Suppressor macrophage treated with lipopolysaccharide for 4 hours (primary cell): ENCODE measurements at places on chromosomes 6 and 20.

DNA sequence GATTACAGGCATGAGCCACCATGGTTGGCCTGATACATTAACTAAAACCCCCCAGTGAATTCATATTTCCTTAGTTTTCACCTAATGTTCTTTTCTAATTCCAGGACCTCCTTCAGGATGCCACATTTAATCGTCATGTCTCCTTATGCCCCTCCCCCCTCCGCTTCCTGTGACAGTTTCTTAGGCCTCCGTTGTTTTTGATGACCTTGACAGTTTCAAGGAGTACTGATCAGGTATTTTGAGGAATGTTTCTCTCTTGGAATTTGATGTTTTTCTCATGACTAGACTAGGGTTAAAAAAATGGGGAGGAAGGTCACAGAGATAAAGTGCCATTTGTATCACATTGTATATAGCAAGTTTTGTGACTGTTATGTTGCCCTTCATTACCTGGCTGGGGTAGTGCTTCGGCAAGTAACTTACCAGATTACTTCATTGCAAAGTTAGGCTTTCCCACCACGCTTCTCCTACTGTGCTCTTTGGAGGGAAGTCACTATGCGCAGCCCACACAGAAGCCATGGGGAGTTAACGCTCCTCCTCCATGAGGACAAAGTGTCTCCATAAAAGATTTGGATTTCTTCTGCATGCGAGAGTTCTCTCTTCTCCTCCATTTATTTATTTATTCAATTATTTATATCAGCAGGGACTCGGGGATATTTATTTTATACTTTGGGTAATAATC lies 99.5 kb downstream of the NCR2 start:
- DNase-seq: no peak

GRCh38 chr6:41560431-41561192 lies 14.4 kb downstream of the FOXP4 start:
- peak; percentile 29 for DNase-seq

GRCh38 chr6:109488001-109488400 lies 5.0 kb upstream of the ZBTB24 start:
- no peak for DNase-seq

- no peak for DNase-seq
These were observed 234.2 kb downstream of the HACE1 start for GRCh38 chr6:104625536-104625935.

GRCh38 chr6:1678201-1678600 lies 68.5 kb downstream of the FOXC1 start:
- DNase-seq: no peak

GRCh38 chr6:37822851-37823682 lies 3.5 kb downstream of the ZFAND3 start:
- DNase-seq: no peak

DNA sequence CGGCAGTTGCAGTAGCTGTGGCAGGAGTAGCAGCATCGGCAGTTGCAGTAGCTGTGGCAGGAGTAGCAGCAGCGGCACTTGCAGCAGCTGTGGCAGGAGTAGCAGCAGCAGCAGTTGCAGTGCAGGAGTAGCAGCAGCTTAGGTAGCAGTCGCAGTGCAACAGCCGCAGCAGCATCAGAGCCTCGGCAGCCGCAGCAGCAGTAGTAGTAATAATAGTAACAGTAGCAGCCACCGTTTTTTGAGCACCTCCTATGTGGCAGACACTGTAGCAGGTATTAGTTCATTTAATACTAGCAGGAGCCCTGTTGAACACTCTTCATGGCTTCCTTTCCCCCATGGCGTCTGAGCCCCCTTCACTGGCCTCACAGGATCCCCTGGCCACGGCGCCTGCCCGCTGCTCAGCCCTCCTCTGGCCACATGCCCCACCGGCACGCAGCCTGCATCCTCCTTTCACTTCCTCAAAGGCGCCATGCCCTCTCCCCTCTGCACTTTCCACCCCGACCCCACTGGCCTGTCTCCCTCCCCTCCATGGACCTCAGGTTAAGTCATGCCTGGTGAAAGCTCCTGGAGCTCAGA lies 19.1 kb upstream of the IRF4 start:
- peak; percentile 18 for DNase-seq

DNA sequence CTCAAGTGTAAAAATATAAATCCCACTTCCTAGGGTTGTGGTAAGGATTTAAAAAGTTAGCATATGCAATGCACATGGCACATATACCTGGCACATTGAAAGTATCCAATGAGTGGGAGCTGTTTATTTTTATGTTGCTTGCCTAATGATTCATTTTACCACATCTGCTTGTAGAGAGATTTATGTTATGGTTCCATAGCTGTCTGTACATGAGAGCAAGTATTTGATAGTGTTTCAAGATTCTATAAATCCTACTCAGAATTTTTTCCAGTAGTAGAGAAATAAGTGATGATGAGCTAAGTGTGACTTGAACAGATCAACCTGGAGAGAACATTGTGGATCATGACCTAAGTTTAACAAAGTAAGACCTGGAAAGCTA lies 125.3 kb upstream of the SPTLC3 start:
- no peak for DNase-seq

GRCh38 chr20:34522969-34523871 lies 7.0 kb downstream of the DYNLRB1 start:
- DNase-seq: peak; percentile 21

DNA sequence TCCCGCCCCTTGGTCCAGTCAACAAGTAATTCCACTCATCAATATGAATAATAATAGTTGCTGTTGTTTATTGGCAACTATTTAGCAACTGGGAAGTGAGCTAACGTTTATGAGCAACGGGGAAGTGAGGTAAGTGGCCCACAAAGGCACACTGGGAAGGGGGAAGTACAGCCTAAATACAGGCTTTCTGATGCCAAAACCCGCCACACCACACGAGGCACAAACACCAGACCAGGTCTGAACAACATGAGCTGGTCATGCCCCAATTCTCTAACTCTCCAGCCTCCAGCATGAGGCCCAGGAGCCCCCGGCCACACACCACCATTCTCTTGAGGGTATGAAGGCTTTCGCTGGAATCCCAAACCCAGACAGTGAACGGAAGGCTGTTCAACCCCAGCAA lies 50.8 kb downstream of the PREX1 start:
- DNase-seq: peak; percentile 91

DNA sequence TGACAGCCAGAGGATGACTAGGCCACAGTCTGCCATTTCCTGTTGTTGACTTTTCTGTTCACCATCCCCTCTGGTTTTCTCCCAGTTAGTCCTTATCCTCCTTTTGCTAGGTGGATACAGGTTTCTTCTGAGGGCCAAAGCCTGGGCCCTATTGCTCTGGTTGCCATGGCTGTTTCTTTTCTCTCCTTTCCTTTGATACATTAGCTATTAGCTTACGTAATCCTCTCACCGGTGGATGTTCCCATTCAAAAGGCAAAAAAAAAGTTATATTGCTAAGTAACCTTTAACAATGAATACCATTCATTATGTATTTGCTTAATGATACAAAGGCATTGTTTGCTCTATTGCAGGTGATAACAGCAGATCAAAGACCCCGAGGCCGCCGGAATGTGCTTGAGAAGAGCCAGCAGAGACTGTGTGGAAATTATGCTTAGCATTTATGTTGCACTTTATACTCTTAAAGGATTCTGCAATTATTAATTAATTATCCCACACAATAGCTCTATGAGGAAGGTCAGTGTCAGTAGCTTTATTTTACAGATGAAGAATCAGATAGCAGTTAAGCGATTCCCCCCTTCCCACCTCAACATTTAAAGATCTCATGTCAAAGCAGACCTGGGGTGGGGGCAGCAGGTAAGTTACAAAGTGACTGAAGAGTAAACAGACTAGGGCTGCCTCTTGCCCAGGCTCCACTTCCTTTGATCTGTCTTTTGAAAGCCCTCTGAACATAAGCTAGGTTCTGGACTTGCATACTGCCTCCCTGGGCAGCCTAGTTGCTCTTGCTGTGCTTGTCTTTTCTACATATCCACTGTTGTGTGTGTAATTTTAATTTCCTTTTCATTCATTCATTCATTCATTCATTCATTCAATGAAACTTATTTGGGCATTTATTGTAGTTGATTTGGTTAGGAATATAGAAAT lies 14.5 kb upstream of the TFB1M start:
- DNase-seq: no peak

DNA sequence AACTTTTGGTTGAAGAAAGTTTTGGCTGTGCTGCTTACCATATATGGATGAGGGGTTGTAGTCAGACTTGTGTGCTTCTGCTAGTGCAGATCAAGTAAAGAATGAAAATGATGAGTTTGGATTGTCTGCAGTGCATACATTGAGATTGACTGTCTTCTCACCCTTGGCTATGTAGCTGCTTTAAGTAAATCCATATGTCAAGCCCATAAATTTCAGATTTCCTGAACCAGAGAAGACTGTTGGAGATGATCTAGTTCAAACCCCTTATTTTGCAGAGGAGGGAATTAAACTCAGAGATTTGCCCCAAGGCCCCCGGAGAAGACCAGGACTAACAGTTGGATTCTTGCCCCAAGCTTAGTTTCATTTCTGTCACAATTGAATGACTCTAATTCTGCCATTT lies 67.2 kb downstream of the PKIB start:
- DNase-seq: no peak

GRCh38 chr20:56504373-56505005 lies 20.1 kb upstream of the FAM209A start:
- peak; percentile 15 for DNase-seq

DNA sequence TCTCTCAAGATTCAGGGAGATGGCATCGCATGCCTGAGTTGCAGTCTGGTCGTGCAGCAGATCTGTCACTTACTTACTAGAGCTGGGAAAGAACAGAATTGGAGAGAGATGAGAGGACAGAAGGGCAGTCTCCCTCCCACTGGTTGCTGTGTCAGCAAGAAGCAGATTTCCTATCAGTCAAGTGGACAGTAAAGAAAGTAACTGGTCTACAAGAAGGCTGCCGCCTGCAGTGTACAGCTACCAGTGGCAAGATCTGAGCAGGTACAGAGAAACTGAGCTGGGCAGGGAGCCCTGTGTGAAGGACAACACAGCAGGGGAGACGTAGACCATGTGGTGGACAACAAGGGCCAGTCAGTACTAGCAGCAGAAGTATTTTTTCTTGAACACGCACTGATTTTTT lies 49.5 kb upstream of the PCSK2 start:
- DNase-seq: no peak

GRCh38 chr6:21754891-21755290 lies 161.3 kb downstream of the SOX4 start:
- DNase-seq: no peak

GRCh38 chr6:134821928-134822864 lies 127.7 kb downstream of the ALDH8A1 start:
- no peak for DNase-seq

GRCh38 chr6:87483929-87484328 lies 11.2 kb downstream of the SLC35A1 start:
- DNase-seq: peak; percentile 8

- no peak for DNase-seq
These were observed 62.7 kb downstream of the NOL4L start for GRCh38 chr20:32522526-32522775.

GRCh38 chr6:125013938-125014660 lies 51.9 kb downstream of the RNF217 start:
- no peak for DNase-seq

- DNase-seq: no peak
These were observed 2.0 kb upstream of the SPACA1 start for GRCh38 chr6:88045521-88046136.

GRCh38 chr6:169933251-169933821 lies 181.9 kb downstream of the ERMARD start:
- no peak for DNase-seq

DNA sequence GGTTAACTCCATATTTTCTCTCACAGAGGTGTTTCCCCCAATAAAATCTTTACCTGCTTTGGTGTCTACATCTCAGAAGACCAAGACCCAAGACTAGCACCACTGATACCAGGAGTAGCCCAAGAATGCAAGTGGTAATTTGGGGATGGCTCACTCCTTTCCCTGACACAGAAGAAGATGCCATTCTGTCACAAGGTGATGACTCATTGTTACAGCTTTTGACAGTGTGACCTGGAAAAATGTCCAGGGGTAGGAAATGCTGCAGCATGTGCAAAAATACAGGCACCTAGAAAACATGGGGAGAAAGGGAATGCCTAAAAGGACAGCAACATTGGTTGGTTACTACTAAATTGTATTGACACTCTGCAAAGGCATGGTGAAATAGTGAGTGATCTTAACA lies 254.0 kb upstream of the GJE1 start:
- DNase-seq: no peak

DNA sequence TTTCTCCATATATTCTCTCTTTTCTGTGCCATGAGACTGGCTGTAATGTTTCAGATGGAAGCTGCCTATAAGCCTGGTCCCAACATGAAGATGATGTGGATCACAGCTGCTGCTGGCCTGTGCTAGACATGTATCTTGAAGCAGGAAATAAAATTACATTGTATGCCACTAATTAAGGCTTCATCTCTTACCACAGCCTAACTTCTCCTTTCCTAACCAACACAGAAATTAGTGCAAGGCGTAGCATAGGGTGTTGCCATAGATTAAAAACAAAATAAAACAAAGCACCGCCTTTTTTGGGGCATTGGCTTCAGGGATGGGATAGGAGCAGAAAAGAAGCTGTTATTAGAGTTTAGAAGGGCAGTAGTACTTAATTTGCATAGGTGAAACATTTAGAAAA lies 4.7 kb upstream of the SLC17A4 start:
- DNase-seq: no peak

GRCh38 chr6:105215506-105215905 lies 35.7 kb upstream of the POPDC3 start:
- DNase-seq: no peak

- DNase-seq: no peak
These were observed 112.9 kb upstream of the RPS6KA2 start for GRCh38 chr6:166739976-166740318.

GRCh38 chr20:5065166-5065878 lies 54.4 kb downstream of the PCNA start:
- DNase-seq: peak; percentile 84

GRCh38 chr6:13065581-13065980 lies 262.8 kb downstream of the TBC1D7 start:
- DNase-seq: no peak

- DNase-seq: no peak
These were observed 932.1 kb upstream of the MANEA start for GRCh38 chr6:94645191-94645590.

- no peak for DNase-seq
These were observed 118.2 kb downstream of the TTLL2 start for GRCh38 chr6:167442796-167443680.

- DNase-seq: no peak
These were observed 25.5 kb downstream of the RNF144B start for GRCh38 chr6:18412644-18413043.

- DNase-seq: no peak
These were observed 101.3 kb downstream of the OR2B2 start for GRCh38 chr6:27810768-27811450.

- no peak for DNase-seq
These were observed 28.8 kb downstream of the MTHFD1L start for GRCh38 chr6:150894191-150894744.

GRCh38 chr6:15697895-15698294 lies 35.1 kb upstream of the DTNBP1 start:
- DNase-seq: no peak

- no peak for DNase-seq
These were observed 55.6 kb upstream of the BEND6 start for GRCh38 chr6:56899311-56899710.
